IMR-90 (cell line): ENCODE measurements at places on chromosomes 5 and 9. TPM values are rescaled to one million over a fixed set of nuclear protein-coding genes. Genes with fewer than 3 reads are reported as not detected.

- DNase-seq, result no peak
Observed at GRCh38 chr5:42799668-42800114, 12.0 kb downstream of the SELENOP start.

Gene DDX4
- not detected in 2 replicates for total RNA-seq

Gene PTCD2
- total RNA-seq, result 9.9 and 10.0 TPM in 2 replicates

- DNase-seq, result no peak
Observed at GRCh38 chr9:116705531-116705930, 18.4 kb downstream of the TRIM32 start.

GRCh38 chr5:121711416-121711815 lies 140.3 kb upstream of the FTMT start:
- no peak for DNase-seq

DNA sequence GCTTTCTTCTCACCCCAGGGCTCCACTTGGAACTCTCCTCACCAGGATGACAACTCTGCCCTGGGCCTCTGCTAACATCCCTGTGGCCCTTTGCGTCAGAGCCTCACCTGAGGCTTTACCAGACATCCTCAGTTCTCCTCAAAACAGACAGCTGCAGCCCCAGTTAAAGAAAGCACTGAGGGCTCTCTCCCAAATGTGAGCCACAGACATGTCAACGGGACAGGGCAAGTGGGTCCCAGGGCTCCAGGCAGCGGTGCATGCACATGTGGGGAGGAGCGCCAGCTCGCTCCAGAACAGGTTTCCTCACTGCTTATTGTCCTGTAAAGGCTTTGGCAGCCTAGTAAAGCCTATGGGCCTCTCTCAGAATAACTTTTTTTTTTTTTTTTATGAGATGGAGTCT lies 37.3 kb downstream of the IPPK start:
- no peak for DNase-seq

Gene PROP1
- not detected in 2 replicates for total RNA-seq

Gene FOXI1
- not detected in 2 replicates for total RNA-seq

DNA sequence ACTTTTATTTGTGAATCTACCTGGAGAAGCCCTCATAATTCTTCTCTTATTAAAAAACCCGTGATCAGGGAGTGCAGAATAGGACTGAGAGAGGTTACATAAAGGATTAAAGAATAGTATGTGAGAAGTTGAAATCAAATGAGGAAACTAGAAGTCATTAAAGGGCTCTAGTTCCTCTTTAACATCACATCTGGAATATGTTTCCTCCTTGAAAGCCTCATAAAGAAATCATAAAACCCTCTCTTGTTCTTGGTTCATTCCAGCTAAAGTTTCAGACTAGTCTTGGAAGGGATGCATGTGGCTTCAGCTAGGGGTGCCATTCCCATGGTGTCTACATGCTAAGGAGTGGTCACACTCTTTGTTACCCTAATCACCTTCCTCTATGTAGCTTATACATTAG lies 5.7 kb upstream of the C5orf46 start:
- DNase-seq, result no peak

Gene WDR38
- not detected in 2 replicates for total RNA-seq

Gene KCNMB1
- total RNA-seq, result not detected in 2 replicates

DNA sequence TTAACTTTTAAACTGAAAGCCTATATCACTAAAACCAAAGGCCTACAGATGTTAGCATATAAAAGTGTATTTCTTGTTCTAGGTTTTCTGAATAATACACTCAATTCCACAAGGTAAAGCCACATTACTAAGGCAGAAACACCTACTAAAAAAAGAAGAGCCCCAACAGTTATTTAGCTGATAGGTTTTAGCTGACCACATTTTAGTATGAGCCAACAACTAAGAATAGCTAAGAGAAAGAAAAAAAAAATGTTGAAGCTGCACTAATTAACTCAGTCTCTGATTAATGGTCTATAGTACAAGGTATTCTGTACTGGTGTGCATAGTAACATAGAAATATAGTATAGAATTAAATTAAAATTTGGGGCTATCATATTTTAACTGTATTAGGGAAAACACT lies 23.5 kb downstream of the ZFR start:
- DNase-seq, result no peak

Gene PHYHD1
- total RNA-seq, result 2.2 and 3.3 TPM in 2 replicates

GRCh38 chr5:54062958-54063357 lies 247.4 kb downstream of the ARL15 start:
- DNase-seq, result peak; percentile 78

DNA sequence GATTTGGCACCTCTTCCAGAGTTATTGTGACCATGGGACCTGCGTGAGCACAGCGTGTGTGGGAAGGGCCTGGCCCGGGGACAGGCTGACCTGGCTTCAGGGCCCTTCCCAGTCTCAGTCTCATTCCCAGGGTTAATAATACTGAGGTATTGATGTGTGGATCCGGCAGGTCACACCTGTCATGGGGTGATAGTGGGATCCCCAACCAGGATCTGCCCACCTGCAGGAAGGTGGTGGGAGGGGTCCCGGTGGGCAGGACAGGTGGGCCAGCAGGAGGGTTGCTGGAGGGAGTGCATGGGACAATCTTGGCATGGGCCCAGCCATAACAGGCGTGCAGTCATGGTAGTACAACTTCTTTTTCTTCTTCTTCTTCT lies 55.4 kb downstream of the COL15A1 start:
- DNase-seq, result no peak

Gene FBP2
- not detected in 2 replicates for total RNA-seq

- DNase-seq, result peak; percentile 8
Observed at GRCh38 chr5:87004101-87004500, 263.6 kb upstream of the RASA1 start.

DNA sequence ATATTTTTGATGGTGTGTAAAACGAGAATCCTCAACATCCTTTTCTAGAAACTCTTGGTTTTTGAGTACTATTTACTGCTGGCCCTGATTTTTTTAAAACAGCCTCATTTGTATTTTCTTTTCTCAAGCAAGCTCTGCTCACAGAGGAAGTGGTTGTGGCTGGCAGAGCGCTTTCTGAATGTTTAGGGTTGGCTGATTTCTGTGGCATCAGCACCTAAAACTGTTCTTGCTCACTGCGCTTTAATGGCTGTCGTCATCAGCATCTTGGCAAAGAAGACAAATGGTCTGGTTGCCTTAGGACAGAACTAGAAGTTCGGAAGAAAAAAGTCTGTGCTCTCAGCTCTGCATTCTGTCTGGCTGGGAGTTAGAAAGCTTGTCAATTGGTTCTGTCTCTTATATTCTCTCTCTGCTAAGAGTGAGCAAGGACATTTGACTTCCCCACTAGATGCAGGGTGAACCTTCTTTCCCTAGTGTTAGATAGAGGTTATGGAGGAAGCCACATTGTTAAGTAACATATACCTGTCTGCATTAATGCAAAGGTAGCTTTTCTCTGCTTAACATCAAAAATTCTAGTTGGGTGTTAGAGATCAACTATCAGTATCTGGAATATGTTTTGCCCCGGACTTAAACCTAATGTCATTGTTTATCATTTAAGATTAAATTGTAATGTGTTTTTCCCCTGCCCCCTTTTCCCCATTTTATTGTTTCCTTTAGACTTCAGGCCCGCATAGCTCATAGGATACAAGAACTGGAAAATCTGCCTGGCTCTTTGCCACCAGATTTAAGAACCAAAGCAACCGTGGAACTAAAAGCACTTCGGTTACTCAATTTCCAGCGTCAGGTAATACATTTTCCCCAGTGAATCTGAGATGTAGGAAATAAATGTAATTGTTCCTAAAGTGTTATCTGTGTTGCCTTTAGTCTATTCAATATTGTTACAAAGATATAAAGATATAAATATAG lies 39.0 kb downstream of the SMARCA2 start:
- DNase-seq, result peak; percentile 47

- DNase-seq, result no peak
Observed at GRCh38 chr5:38257308-38258041, 884 bp upstream of the EGFLAM start.

DNA sequence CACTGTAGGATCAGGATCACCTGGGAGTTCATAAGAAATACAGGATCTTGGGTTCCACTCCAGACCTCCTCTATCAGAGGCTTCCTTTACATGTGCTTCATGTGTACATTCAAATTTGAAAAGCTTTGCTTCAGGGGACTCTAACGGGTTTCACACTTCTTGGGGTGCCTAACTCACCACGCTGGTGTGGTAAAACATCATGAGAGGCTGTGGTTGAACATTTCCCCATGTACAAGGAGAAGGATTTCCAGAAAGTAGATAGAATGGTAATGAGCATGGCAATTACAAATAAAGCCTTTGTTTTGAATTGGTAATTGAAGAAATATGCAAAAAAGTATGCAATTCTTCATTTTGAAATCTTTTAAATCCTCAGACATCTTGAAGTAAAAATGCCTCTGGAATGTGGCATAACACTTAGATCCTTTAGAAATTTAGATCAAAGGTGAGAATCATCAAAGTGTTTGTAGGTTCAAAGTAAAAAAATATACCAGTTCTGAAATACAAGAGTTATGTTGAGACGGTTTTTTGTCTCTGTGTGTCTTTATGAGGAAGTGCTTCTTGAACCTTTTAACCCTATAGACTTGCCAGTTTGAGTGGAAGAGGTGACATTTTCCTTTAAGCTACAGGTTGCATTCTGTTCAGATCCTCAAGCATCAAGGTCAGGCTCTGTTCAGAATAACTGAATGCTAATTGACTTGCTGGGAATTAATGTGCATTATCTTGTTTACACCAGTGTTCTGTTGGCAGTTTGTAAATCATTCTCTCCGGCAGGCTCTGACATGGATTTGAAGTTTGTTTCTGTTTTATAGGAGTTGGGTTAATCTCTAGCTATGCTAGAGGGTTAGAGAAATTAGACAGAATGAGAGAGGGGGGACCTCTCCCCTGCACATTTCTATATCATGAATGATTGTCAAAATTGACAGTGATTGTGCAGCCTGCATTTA lies 415.3 kb downstream of the MAN2A1 start:
- no peak for DNase-seq

DNA sequence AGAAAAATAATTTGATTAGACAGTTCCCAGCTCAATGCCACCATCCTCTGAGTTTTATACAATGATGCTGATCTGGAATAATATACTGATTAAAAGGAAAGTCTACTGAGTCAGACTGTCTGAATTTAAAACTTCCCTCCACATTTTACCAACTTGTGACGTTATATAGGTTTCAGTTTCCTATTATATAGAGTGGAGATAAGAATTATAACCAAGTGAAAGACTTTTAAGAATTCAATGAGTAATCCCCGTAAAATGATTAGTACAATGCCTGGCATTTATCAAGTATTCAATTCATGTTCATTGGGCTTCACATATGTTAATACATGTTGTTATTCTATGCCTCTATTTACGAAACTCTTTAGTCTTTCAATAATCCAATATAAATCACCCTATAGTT lies 166.0 kb downstream of the CDH9 start:
- DNase-seq, result no peak

Gene CXCL14
- total RNA-seq, result under 0.01 TPM in 1 of 2 replicates, not detected in the other

Gene CCDC192
- not detected in 2 replicates for total RNA-seq

DNA sequence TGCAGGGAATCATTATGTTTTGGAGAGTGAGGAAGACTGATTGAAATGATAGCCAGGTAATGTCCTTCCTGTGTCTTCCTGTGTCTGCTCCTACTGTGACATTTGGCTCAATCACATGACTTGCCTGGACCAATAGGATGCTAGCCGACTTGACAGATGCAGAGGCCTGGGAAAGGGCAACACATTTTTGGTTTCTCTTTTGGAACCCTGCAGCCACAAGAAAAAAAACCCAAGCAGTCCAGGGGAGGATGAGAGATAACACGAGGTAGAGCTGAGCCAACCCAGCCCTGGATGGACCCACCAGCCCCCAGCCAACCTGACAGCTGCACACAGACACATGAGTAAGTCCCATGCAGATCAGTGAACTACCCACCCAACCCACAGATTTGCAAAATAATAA lies 256.1 kb upstream of the SMARCA2 start:
- no peak for DNase-seq

Gene CTNND2
- not detected in 2 replicates for total RNA-seq

Gene SNCAIP
- total RNA-seq, result 19.0 and 22.5 TPM in 2 replicates

DNA sequence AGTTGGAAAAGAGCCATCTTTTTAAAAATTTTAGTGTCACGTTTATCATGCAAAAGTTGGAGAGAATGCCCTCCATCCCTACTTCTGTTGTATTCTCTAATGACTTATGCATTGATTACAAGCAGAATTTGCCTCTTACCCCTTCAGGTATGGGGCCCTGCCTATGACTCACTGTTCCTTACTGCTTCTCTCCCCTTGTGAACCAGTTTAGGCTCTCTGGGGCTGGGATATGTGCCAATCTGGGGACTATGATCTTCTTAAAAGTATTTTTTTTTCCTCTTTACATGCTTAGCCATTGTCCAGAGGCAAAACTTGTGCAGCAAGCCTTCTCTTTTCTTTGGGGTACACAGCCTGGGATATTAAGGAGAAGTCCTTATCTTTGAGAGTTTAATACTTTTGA lies 37.4 kb downstream of the CAMK4 start:
- no peak for DNase-seq

DNA sequence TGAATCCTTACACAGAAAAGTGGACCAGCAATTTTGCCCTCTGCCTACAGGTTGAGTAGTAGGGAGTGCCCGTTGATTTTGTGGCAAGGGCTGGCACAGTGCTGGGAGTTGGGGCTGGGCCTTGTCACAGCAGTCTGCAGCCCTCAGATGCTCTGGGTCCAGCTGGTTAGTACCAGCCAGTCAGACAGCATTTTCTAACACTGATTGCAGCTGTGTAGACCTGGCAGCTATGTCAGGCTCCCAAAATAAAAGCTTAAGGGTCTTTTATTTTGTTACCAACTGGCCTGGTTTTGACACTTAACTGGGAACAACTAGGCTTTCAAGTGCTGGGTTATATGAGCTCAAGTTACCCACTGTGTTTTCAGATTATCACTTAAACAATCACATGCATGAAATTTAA lies 57.7 kb downstream of the MAT2B start:
- no peak for DNase-seq

DNA sequence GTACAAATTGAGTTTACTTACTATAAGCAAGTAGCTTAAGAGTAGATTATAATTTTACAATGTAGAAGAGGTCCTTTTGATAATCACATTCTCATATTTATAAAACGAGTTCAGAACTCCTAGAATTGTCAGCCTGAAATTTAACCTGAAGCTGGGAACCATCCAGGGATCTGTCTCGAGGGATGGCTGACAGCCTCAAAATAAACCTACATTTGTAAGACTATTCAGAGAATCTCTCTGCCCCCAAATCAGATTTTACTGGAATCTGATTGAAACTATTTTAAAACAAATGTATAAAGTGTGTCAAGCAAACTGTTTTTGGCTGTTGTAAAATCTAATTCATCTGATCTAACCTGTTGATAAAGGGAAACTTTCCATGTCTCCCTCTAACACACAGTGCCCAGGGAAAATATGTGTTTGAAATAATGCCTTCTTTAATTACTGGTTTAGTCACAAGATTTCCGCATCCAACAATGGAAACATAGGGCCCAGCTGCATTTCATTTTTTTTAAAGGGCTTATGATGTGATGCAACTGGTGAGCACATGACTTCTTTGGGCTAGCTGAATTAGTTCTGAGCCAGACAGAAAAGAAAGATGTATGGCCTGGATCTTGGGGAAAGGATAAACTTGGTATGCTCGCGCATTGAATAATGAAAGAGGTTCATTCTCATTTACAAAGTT lies 30.3 kb downstream of the SLC25A46 start:
- DNase-seq, result peak; percentile 83

Gene PMPCA
- 62.6 and 86.7 TPM in 2 replicates for total RNA-seq

- no peak for DNase-seq
Observed at GRCh38 chr9:34588671-34589635, 571 bp downstream of the CNTFR start.
